ENCODE measurements at places on chromosomes 16 and 17. TPM values are rescaled to one million over a fixed set of nuclear protein-coding genes. Genes with fewer than 3 reads are reported as not detected.
A peak's percentile ranks its signal among the peaks of the same experiment; 100 is the strongest.

DNA sequence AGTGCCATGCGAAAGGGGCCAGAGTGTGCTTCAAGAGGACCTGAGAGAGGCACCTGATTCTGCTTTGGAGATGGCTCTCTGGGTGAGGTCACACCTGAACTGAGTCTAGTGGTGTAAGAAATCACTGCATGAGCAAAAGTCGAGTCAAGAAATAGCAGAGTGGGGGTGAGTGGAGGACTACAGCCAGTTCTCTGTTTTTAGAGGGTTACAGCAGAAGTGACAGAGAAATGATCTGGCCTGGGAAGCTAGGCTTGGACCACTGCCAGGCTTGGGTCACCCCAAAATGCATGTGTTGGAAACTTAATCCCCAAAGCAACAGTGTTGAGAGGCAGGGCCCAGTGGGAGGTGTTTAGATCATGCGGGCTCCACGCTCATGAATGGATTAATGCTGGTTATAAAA lies 312.0 kb downstream of the CBLN1 start:
- no peak for DNase-seq

DNA sequence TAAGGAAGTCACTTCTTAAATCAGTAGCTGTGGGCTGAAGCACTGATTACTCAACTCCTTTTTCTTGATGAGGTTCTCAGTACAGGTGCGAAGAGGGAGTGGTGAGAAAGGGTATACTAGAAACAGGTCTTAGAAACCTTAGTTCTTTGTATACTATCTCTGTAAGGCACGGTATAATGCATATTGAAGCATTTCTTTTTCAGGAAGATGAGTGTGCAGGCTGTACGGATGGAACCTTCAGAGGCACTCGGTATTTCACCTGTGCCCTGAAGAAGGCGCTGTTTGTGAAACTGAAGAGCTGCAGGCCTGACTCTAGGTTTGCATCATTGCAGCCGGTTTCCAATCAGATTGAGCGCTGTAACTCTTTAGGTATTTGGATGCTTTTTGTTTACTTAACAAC lies 39.2 kb downstream of the CYLD start:
- DNase-seq = no peak

SSTR5 gene
- total RNA-seq = not detected

ADAP2 gene
- total RNA-seq = not detected

- peak; percentile 78 for DNase-seq
These were observed 751 bp downstream of the DCAF7 start for GRCh38 chr17:63550817-63551639.

DNA sequence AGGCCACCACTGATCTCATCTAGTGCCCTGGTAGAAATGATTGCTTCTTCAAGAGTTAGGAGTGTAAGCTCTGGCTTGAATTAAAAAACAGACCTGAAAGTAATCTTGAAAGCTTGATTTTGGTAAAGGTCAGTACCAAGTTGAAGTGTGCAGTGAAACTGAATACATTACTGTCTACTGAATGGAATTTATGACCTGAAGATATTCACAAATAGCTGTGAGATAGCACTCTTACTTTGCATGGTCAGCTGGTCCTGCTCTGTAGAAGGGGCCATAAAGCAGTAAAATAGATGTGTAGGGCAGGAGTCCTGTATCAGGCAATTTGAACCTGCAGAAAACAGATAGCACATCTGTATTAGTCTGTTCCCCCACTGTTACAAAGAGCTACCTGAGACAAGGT lies 78.6 kb downstream of the MYH13 start:
- DNase-seq = no peak

DNA sequence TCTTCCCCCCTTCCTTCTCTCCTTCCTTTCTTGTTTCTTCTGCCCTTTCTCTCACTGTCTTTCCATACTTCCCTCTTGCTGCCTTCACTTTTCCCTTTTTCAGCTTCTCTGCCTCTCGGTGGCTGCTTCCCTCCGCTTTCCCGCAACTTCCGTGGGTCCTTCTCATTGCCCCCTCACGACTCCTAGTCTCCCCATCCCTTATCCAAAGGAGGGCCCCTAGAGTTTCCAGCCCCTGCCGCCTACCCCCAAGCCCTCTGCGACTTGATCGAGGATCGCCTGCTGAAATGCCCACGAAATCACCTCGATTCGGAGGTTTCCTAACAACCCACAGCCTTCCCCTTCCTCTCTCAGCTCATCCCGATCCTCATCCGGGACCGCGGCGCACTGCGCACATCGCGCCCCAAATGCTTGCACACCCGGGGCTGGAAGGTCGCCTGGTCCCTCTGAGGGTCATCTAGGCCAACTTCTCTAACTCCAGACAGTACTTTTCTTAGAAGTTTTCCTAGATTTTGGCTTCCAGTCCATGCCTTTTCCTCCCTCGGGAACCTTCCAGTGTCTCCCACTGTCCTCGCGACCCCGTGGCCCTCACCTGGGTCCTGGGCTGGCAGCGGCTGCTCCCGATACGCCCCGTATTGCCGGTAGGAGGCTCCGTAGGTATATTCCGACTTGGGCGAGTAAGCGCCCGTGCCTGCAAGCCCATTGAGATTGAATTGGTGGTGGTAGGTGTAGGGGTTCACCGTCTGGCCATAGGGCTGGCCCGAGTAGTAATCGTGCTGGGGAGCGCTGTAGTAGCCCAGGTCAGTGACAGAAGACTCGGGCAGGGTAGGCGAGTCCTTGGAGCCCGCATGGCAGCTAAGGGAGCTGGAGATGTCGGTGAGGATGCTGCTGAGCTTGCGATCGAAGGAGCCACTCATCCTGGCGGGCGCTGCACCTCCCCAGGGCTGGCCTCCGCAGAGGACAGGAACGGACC lies 654 bp downstream of the DLX3 start:
- no peak for DNase-seq

DNA sequence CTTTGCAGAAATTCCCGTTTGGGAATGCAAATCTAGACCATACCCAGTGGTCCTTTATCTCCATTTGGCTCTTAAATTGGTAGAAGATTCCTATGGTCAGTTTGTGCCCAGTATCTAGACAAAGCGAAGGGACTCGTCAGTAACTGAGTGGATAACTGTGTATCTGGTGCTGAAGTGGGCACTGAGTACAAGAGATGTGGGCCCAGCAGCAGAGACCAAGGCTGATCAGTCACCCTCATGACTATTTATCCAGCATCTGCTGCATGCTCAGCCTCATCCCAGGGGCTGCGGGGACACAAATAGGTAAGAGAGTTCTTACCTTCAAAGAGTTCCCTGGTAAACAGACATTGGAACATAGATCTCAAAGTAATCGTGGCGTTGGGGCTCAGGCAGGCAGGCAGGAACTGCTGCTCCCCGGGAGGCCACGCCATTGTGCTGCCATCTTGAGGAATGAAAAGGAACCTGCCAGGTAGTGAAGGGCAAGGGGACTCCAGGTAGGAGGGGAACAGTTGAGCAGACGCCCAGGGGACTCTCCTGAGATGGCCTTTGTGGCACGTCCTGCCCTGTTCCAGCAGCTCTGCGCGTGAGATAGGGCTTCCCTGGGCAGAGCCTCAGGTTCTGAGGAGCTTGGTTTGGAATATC lies 10.3 kb downstream of the NT5M start:
- peak; percentile 40 for DNase-seq

GRCh38 chr16:81519301-81520150 lies 74.9 kb downstream of the CMIP start:
- DNase-seq = no peak

- DNase-seq = no peak
These were observed 3.6 kb upstream of the ALOX12B start for GRCh38 chr17:8091033-8091687.

RHBDF1 gene
- 5.8 TPM for total RNA-seq

ZPBP2 gene
- total RNA-seq = not detected

DNA sequence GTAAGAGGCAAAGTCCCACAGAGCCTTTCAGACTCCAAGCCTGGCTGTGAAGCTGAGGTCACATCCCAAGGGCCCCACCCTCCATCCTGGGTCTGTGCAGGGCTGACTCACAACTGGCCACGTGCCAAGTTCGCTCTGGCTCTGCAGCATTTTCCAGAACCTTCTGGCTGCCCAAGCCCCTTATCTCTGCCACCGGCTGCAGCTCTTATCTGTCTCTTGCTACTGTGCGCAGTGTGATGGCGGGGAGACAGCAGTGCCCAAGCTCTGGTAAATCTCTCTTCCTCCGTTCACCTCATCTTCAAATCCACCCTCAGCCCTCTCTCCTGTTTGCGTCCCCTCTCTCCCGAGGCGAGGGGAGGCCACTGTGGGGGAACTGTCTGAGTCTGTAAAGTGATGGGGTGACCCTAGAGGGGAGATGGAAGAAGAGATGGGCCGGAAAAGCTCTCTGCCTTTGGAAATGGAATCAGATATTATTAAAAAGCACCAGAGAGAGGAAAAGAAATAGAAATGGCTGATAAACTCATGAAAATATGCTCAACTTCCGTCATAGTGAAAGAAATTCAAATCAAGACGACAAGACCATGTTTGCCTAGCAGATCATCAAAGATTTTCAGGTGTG lies 162.7 kb upstream of the CDC42EP4 start:
- peak; percentile 45 for DNase-seq

- no peak for DNase-seq
These were observed 85.9 kb downstream of the EMP2 start for GRCh38 chr16:10494343-10495030.

TMEM238L gene
- total RNA-seq = not detected

SLC38A8 gene
- total RNA-seq = not detected

- DNase-seq = no peak
These were observed 652.5 kb downstream of the HS3ST4 start for GRCh38 chr16:26344240-26344776.

DNA sequence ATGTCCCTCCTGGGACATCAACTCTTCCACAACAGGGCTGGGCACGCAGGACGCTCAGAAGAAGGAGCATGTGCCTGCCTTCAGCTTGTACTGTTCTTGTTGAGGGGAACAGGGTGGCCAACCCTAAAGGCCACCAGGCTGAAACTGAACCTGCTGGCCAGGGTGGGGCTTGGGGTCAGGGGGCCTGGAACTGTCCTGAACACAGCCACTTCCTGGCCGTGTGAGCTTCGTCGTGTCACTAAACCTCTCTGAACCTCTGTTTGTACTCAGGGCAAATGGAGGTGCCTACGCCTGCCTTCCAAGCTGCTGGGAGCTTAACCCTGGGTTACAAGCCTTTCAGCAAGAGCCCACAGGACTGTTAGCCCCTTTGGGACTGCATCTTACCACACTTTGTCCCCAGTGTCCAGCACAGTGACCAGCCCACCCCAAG lies 6.7 kb downstream of the ARHGAP27 start:
- DNase-seq = no peak

DNA sequence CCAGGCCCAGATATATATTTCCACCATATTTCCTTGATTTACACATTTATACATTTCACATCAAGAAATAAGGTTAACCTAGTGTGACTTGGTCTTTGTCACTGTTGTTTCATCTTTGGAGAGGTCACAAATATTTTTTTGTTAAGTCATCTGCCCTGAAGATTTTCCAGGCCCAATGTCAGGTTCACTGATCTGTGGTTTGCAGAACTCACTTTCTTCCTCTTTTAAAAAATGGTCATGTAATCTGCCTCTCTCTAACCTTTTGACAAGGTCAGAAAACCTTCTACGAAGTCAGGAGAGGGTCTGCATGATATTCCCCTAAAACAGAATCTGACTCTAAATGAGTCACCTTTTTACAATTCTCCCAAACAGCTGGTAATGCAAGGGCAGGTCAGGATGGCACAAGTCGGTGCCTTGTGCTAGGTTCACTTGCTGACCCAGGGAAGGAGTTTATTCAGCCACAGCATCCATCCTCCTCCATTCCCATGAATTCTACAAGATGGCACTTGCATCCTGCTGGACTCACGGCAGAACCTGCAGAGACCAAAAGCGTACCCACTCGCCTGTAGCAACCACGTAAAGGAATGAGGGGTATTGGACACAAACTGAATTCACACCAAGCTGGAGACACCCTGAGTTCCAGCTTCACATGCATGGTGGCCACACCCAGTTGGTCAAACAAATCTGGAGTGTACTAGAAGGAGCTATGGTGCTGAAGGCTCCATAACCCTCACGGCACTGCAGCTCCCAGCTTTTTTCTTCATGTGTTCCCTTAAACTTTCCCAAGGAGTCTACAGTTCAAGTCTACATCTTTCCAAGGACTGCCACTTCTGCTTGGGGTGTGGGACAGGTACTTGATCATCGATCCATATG lies 1.6 kb upstream of the KIAA0513 start:
- DNase-seq = no peak

ALDH3A1 gene
- 0.20 TPM for total RNA-seq

GRCh38 chr17:32386844-32387243 lies 36.9 kb downstream of the ZNF207 start:
- no peak for DNase-seq

DNA sequence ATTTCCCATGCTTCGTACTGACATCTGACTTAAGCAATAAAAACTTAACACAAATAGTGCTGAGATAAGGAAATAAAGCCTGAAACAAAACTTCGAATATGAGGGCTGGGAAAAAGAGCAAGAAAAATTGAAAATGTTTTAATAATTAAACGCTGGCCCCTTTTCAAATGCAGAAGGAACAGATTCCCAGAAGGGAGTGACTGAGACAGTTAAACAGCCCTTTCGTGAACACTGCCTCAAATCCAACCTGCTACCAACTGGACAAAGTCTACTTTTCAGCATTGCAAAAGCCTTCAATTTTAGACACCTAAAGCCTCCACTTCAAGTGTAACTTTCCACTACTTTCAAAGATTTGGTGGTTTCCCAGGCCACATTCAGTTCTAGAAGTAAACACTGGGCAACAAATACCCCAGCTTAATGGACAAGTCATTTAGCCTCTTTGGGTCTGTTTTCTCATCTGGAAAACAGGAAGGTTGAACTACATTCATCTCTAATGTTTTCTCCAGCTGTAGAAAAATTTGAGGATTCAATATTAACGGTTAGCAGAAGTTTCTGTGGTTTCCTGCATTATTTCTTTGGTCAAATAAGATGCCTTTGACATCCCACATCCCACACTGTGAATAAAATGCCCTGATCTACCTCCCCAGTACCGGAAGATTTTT lies 11.8 kb downstream of the RFFL start:
- no peak for DNase-seq

DNA sequence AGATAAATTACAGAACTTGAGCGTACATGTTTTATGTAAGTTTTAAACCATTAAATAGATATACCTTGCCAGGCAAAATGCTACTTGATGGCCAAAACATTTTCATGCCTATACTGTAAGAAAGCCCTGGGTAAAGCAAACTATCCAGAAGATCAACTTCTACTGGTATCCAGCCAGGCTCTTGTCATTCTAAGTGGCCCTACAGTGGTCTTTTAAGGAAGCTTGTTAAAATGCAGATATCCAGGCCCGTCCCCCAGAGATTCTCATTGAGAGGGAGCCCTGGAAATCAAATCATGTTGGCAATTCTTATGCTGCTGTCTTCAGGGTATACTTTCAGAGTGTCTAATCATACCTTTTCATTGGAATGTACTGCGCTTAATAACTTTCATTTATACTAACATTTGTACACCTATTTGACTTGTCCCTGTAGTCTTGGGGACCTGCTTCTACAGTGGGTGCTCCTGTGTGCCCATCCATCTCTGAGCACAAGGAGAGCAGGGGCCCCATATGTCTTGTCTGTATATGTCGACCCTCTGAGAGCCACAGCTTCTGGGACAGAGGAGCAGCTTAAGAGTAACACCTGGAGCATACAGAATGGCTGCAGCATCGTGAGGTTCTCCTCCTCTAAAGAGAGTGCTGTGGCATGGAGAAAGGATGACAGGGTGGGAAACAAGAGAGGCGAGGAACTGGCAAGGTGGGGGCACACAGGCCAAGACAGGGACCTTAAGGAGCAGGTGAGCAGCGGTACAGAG lies 43.6 kb upstream of the ANKFY1 start:
- no peak for DNase-seq

ZG16 gene
- not detected for total RNA-seq

BANP gene
- total RNA-seq = 35.2 TPM

KNOP1 gene
- total RNA-seq = 65.0 TPM

GRCh38 chr16:86575095-86575685 lies 3.2 kb upstream of the FOXL1 start:
- no peak for DNase-seq

GRCh38 chr17:74770498-74771318 lies 5.4 kb downstream of the NAT9 start:
- DNase-seq = no peak
